ENCODE measurements at places on chromosomes 16 and 17.

GRCh38 chr17:62690168-62690897 lies 62.9 kb downstream of the MRC2 start:
- DNase-seq, result no peak

DNA sequence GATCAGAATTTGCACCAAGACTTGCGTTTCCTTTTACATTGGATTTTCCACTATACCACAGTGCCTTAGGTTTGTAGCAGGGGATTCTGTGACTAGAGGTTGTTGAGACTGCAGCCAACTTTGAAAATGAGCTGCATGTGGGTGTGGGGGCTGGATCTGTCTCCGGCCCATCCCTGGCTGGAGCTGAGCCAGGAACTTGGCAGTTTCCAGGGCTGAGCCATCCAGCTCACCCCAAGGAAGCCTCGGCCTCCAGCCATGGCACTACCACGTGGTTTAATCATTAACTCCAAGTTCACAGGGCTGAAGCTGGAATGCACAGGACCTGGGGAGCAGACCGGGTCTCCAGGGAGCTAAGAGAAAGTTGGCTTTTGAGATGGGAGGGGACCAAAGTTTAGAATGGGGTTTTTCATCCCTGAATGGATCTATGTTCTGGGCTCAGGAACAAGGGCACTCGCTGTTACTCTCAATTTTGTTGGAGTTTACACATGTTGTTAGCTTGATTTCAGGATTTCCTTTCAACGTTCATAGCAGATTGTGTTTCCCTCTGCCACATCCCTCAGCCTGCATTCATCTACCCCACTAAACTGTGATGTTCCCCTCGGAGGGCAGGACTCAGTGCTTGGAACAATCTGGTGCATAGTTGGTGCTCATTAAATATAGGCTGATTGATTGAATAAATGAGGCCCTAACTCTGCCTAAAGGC lies 42.3 kb upstream of the HNF1B start:
- peak; percentile 72 for DNase-seq

- DNase-seq, result no peak
Measured at GRCh38 chr17:33602981-33603380, 309.9 kb upstream of the ASIC2 start.

GRCh38 chr16:25060920-25061319 lies 45.8 kb upstream of the ARHGAP17 start:
- DNase-seq, result peak; percentile 29

- no peak for DNase-seq
Measured at GRCh38 chr16:83714286-83714685, 93.5 kb upstream of the HSBP1 start.

GRCh38 chr17:20097330-20097729 lies 88.2 kb downstream of the SPECC1 start:
- DNase-seq, result no peak

GRCh38 chr17:15480204-15480603 lies 12.8 kb upstream of the CDRT4 start:
- no peak for DNase-seq

DNA sequence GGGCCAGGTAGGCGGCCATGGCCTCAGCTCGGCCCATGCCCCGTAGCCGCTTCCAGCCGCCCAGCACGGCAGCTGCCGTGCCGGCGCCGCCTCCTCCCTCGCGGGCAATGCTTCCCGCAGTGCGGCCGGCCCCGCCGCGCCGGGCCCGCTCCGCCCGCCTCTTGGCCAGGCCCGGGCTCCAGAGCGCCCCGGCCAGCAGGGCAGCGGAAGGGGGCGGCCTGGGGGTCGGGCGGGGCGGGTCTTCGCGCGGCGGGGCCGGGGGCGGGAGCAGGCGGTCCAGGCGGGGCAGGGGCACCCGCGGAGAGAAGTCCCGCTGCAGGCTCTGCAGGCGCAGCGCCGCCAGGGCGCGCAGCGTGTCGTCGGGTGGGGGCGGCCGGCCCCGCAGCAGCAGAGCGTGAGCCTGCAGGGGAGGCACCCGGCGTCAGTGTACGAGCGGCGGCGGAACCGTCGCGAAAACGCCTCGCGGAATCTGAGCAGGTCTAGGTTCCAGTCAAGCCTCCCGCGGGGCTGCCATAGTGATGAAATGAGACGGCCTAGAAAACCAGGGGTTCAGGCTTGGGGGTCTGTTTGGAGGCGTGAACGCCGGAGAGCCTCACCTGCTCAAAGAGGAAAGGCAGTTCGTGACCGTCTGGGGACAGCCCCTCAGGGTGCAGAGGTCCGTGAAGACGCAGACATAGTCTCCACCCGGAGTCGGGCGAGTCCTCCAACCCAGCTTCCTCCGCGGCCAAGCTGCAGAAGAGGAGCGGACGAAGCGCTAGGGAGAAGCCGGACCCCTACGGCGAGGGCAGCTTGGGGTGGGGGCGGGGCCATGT lies 6.6 kb downstream of the PLEKHH3 start:
- no peak for DNase-seq

GRCh38 chr17:1469231-1469852 lies 13.3 kb upstream of the CRK start:
- no peak for DNase-seq

DNA sequence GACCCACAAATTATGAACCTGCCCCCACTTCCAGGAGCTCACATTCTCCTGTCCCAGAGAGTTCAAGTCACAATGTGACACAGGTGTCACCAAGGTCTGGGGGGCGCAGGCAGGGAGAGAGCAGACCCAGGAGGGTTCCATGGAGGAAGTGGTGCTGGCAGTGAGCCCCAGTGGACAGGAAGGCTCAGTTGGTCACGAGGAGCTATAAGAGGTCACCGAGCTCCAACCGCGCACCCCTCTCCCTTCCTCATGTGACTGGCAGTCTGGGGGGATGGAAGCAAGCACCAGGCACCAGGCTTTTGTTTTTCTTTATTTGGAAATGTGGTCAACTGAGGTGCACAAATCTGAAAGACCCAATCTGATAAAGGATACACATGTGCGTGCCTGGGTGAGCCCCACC lies 2.5 kb downstream of the ITGAD start:
- DNase-seq, result peak; percentile 36

GRCh38 chr17:35519439-35519838 lies 18.0 kb downstream of the SLFN12L start:
- no peak for DNase-seq

DNA sequence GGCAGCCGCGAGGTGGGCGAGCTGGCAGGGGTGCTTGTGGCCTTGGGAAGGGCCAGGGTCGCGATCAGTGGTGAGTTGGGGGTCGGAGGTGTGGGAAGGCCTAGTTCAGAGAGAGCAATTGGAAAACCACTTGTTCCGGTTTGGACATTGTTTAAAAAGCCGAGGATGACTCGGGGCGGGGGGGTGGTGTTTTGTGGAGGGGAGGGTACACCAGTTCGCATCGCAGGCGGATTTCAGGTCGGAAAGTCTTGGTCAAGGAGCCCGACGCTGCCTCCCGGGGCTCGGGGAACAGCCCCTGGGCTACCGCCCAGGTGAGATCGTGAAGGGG lies 66.4 kb downstream of the KPNA2 start:
- no peak for DNase-seq

GRCh38 chr17:55316499-55316898 lies 51.7 kb downstream of the HLF start:
- DNase-seq, result no peak

DNA sequence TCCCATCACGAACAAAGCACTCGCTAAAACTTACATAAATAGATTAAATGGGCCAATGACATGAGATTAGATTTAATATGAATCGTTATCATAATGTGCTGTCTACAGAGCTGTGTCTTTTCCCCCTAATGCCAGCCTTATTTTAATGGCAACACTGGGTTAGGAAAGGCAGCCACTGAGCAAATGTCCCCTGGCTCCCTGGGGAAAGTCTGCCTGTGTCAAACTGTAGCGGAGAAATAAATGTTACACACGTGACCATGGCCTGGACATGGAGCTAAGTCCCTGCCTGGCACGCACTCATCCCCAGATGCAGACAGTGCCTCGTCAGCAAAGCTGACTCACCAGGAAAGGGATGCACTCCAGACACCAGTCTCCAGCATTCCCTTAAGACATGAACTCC lies 61.3 kb upstream of the SDK2 start:
- DNase-seq, result peak; percentile 74

DNA sequence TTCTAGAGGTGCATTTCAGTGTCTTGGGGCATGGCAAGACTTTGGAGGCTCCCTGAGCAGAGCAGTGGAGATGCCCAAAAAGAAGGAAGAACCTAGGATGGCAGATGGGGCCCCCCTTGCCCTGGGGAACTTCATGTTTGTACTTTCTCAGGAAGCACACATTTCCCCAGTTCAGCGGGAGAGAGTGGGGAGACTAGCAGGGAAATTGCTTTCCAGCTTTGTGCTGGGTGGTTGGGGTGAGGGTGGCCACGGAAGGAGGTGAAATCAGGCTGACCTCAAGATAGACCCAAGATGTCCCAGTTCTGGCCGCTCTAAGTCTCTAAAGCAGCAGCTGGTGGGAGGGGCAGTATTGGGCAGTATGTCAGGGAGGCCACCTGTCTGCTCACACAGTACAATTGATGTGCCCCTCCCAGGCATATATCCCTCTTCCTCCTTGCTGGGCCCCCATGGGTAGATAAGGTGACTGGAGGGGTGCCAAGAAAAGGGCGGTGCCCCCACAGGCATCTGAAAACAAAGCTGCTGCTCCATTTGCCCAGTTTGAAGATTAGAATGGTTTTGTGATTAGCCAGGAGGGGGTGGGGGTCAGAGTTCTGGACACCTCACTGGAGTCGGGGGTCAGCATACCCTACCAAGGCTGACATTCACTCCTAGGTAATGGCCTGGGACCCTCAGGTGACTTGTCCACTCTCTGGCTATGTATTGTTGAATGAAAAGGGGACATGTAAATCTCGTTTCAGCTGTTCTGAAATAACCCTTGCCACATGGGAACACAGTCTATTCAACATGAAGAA lies 17.1 kb upstream of the NAGLU start:
- DNase-seq, result peak; percentile 81

DNA sequence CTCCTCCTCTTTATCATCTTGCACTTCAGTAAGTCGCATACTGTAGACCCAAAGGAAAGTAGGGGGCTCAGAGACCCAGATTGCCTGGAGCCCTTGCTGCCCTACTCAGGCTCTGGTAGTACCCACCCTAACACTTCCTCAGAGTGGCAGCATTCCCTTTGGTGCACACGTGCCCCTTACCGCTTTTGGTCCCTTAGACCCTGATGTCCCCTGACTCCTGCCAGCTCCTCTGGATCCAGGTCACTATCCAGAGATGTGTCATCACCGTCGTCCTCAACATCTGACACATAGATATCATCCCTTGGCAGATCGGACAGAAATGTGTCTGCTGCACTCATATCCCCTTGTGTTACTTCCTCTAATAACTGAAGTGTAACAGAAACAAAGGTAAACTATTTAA lies 5.4 kb upstream of the PSMC5 start:
- DNase-seq, result no peak

DNA sequence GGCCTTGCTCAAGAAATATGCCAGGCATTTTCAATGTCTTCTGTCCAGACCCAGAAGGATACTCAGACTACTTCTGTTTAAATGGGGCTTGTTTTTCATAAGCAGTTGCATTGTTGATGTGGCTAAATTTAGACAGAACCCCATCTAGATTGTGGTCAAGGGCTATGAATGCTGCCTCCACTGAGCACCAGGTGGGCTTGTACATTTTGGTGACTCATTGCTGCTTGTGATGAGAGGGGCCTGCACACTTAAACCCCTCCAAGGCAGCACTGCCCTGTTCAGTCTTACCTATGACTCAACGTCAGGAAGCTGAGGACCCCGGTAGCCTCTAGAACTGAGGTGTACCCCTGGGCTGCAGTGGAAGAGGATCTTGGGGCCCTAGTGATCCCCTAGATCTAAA lies 144.0 kb downstream of the PRKCA start:
- DNase-seq, result no peak

DNA sequence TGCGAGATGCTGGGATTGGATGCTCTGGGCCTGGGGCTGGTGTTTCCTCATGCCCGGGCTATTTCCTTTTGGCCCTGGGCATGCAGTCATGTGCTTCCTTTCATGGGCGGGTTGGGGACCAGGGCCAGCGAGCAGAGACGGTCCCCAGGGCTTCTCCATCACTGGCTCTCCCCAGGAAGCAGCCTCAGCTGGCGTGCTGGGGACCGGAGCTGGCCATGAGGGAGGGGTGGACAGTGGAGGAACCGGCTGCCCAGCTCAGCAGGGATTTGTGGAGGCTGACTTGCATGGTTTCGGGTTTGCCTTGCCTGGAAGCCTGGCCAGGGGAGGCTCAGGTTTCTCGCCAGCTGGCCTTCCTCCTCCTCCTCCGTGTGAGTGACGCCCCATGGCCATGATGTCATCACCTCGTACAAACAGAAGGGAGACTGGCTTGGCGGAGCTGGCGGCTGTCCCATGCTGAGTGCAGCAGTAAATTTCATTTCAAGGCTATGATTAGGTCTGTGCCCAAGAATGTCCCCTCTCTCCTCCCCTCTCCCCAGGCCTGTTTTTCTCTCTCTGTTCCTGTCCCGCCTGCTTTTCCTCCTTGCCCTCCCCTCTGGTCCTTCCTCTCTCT lies 8.9 kb upstream of the TIMP2 start:
- DNase-seq, result peak; percentile 94

DNA sequence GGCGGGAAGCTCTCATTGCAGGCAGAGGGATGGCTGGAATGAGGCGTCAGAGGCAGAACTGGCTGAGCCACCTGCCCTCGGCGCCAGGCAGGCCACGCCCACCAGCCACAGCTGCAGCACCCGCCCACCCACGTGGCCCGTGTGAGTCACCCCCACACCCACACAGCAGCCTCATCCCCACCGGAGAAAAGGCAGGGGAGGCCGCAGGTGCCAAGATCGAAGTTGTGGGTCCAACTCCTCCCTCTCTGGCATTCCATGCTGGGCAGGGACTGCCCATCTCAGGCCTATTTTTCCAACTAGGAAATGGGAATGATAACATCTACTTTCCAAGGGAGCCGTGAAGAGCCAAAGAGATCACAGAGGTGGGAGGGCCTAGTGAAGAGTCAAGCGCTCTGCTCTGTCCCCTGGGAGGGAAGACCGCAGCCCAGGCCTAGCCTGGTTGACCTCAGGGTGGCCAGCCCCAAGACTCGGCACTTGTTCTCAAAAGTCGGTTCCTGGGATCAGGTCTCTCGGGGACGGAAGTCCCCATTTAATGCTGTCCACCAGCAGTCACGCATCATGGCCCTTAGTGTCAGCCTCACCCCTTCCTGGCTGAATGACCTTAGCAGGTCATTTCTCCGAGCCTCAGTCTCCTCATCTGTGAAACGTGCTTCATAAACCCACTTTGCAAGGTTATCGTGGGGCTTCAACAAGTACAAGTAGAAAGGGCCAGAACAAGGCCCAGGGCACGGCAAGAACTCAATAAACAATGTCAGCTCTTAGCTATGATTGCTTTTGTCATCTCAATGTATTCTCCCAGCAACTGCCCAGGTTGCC lies at the start of gene TRPV3:
Gene TRPV3 (minus strand): TSS at position 45 of the 816 bp plus-strand sequence. CDS start 2,962 bp downstream, outside the sequence.
- DNase-seq, result peak; percentile 90

GRCh38 chr17:56310782-56311181 lies 157.5 kb downstream of the ANKFN1 start:
- DNase-seq, result no peak

DNA sequence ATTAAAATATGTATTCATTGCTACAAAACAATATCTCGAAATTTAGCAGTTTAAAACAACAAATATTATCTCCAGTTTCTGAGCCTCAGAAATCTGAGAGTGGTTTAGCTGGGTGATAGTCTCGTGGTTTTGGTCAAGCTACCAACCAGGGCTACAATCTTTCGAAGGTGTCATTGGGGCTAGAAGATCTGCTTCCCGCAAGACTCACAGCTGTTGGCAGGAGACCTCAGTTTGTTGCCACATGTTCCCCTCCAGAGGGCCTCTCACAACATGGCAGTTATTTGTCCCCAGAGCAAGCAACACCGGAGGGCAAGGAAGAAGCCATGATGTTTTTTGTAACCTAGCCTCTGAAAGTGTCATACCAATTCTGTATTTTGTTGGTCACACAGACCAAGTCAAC lies 12.0 kb upstream of the BCAS3 start:
- no peak for DNase-seq
